ENCODE measurements at places on chromosomes 1 and 21. TPM values are rescaled to one million over a fixed set of nuclear protein-coding genes. Genes with fewer than 3 reads are reported as not detected.

LRRC53 gene
- polyA plus RNA-seq = not detected

ARHGAP29 gene
- polyA plus RNA-seq = 18.3 TPM

CHIA gene
- 14.0 TPM for polyA plus RNA-seq

BMP8B gene
- polyA plus RNA-seq = 1.1 TPM

CFHR5 gene
- polyA plus RNA-seq = not detected

TEDDM1 gene
- not detected for polyA plus RNA-seq

BACE2 gene
- 19.9 TPM for polyA plus RNA-seq

AQP10 gene
- 0.07 TPM for polyA plus RNA-seq

CTNNBIP1 gene
- polyA plus RNA-seq = 18.6 TPM

LRRC39 gene
- polyA plus RNA-seq = 1.0 TPM
